ENCODE measurements at places on chromosomes 2 and 18.

DNA sequence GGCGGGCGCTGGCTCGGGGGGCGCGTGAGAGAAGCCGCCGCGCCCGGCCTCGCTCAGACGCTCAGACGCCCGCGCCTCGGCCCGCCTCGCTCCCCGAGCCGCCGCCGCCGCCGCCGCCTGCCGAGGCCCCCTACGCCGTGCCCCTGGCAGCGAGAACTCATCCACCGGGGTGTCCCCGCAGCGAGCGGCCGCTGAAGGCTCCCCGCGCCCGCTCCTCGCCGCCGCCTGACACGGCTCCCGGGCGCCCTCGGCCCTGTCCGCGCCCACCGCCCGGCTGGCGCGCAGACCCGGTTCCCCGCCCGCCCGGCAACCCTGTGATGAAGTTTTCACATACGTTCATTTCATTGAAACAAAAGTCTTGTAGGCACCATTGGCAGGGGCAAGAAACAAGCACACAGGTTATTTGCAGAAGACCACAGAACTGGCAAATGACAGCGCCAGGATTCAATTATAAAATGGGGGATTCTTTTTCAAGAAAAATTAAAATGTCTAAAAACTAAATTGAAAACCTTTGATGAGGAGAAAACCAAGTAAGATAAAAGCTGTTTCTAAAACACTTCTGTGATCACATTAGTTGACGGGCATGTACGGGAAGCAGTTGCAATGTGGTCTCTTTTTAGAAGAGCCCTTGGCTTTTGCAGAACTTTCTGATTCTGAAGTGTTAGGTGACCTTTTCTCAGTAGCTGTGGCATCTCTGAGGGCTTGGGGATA lies 50.5 kb upstream of the TUBA3D start:
- no peak for DNase-seq

- no peak for DNase-seq
These were observed 479.7 kb downstream of the TXNL1 start for GRCh38 chr18:56158676-56159075.

DNA sequence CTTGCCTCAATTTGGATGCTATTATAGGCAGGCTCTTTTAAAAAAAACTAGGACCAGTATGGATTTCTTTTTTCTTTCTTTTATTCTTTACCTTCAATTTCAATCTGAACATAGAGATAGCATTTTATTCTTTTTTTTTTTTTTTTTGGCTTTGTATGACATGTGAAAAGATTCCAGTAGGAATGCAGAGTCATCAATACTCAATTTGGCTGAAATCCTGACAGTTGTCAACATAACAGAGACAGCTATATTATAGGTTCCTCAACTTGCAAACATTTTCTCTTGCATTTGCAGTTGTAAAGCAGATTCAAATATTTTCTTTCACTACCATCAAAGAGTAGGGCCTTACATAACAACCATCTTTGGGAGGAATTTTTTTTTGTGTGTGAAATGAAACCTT lies 334.4 kb downstream of the LRP1B start:
- no peak for DNase-seq

- DNase-seq: no peak
These were observed 546.7 kb downstream of the EPHA4 start for GRCh38 chr2:221025398-221025797.

DNA sequence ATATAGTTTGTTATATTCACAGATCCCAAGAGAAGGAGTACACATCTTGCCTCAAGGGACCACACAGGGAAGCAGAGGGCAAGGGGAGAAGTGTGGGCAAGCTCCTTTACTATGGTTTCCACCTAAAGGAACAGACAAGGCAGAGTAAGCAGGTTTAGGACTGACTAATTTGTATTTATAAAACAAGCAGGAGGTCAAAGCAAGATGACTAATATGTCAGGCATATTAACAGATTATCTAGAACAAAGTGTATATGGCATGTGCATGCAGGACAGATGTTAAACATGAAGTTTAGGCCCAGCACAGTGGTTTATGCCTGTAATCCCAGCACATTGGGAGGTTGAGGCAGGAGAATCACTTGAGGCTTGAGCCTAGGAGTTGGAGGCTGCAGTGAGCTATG lies 3.7 kb upstream of the LRP2 start:
- no peak for DNase-seq

DNA sequence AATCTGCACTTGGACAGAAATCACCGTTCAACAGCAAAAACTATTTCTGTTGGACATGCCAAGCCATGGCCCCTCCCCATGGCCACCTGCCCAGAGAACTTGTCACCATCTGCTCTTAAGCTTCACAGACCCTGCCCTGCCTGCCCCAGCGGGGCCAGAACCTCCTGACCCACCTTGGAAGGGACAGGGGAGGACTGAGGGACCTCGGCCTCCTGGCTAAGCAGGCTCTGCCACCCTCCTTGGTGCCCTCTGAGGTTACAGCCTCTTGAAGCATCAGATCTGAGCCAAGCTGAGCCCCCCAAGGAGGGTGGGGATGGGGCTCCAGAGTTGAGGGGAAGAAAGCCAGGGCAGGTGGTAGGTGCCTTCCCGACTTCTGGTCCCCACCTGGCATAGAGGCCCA lies 6.5 kb downstream of the TEX261 start:
- no peak for DNase-seq

Data from HS-5 (cell line).